Activated T-cell treated with anti-CD3 and anti-CD28 coated beads for 1 hour (primary cell): ENCODE measurements at places on chromosomes 5 and 9.

DNA sequence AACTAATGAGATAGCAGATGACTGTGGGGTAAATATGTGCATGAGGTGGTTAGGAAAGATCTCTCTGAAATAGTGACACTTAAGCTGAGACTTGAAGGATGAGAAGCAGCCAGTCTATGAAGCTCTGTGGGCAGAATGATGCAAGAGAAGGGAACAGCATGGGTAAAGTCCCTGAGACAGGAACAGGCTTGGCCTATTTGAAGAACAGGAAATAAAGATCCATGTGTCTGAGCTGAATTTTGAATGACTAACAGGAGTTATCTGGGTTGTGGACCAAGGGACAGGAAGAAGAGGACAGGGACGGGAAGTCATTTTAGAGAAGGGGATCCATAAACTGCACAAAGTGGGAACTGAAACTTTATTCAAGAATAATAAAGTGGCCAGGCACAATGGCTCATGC is 25.6 kb upstream of the HMGCS1 start:
- DNase-seq: no peak

DNA sequence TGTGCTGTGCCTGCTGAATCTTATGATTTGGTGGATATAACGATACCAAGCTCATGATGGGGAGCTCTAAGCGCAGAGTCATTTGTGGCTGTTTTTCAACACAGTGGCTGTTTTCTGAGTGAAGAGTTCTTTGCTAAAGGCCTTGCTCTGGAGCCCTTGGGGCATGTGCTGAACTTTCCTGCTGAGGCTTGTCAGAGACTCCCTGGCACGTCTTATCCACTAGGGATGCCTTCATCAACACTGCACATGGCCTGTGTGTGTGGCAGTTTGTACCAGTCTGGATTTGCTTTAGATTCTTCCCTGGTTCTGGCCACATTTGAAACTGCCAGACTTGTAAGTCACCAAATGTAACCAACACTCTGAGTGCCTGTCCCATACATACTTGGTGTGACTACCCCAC is 188.2 kb downstream of the DMRT2 start:
- no peak for DNase-seq

DNA sequence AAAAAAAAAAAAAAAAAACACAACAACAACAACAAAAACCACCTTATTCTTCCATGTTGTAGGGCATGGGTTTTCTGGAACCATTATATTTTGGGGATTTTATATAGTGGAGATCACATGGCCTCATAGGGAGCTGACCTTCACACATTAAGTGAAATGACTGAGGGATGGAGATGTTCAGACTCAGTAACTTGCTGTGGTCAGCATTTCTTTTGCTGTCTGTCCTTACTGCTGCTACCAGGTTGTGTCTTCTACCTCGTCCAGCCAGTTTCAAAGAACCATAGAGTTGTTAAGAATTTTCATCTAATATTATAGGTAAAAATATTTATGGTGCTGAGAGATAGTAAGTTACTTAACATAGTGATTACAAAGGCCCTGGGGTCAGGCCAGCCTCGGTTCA is 107.6 kb downstream of the PDE8B start:
- DNase-seq: no peak

DNA sequence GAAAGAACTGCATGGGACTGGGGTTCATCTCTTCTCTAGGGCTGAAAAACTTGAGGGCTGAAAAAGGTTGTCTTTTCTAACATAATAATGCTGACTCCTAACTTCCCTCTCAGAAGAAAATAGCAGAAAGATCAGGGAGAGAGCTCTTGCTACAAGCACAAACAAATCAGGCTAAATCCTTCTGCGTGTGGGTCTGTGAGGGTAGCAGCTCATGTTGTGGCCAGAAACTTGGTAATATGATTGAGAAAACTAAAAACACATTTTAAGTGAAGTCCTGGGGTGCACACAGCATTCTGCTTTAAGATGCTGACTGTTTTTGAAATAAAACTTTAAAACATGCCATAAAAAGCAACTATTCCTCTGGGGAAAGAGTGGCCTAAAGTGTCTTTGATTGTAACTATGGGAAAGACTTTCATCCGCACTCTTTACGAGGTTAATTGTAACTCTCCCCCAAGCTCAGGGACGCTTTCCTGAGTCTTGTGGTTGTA is 56.7 kb downstream of the SAXO1 start:
- DNase-seq: no peak

- no peak for DNase-seq
Observed at GRCh38 chr5:173232499-173233346, 2.3 kb downstream of the NKX2-5 start.

DNA sequence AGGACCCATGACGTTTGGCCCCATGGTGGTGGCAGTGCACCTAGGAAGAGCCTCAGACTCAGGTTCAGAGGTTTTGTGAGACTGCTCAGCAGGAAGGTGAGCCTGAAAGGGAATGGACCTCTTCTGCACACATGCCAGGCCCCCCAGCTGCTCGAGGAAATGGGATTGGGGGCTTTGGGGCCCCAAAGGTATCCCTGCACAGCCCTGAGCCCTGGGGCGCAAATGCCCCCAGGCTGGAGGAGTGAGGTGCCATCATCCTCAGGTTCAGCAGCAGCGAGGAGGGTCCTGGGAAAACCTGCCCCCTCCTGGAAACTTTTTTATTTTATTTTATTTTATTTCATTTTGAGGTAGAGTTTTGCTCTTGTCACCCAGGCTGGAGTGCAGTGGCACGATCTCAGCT is 171.8 kb upstream of the MVB12B start:
- DNase-seq: no peak

DNA sequence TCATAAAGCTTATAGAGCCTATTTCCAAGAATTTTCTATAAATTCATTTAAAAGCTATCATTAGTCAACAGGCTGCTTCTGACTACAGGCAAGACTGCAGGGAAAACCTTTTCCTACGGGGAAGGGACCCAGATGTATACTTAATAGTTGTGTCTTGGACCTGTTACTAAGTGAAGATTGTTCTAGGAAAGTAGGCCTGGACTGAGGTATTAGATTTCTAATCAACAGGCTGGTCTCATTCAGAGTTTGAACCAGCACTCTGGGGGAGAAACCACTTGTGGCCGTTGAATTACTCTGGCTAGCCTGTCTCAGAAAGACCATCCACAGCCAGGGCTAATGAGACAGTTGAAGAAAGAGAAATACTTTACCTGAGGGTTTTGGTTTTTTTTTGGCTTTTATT is 60.0 kb downstream of the IL6ST start:
- DNase-seq: no peak

DNA sequence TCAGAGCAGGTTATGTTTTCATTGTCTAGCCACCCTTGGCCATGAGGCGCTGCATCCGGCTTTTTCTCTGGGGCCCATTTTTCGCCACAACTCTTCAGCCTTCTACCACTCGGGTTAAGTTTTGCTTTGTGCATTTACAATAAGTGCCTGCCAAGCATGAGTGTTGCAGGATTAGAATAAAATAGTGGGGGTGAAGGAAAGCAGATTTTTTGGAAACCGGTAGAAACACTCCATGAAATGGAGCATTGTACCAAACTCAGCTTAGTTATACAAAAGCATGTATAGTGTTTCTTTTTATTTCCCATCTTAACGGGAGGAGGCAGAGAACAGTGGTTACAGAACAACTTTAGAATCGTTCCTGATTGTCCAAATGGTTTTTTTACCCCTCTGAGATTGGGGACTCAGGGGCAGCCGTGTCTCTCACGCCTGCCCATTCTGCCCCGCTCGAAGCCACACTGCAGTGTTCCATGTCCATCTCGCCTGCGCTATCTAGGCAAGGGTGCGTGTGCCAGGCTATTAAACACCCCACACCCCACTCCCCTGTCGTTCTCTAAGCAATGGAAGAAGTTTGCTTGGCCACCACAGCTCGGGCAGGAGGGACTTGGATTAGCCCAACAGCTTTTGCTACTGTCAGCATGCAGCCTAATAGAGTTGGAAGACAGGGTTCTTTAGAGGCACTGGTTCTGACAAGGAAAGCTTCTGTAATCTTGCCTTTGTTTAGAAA is 268.8 kb upstream of the WWC1 start:
- DNase-seq: no peak

DNA sequence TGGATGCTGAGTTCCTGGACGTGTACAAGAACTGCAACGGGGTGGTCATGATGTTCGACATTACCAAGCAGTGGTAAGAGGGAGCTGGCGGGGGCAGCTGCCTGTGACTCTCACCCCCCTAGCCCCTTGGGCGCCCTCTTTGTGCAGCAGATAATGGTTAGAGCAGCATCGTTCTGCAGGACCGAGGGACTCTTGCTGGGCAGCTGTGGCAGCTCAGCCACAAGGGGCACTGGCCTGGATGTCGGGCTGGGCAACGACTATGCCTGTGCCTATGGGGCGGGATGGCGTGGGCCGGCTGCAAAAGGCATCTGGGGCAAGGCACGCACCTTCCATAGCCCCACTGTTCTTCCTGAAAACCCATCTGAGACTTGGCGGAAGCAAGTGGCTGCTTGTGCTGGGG is 12.9 kb upstream of the AJM1 start:
- DNase-seq: no peak
